Aorta (tissue), 5 donors: ENCODE measurements at places on chromosomes 5 and 9. TPM values are rescaled to one million over a fixed set of nuclear protein-coding genes. Genes with fewer than 3 reads are reported as not detected.
A peak's percentile ranks its signal among the peaks of the same experiment; 100 is the strongest.

The SMU1 gene
- polyA plus RNA-seq, result 8.5 TPM

The TSSK1B gene
- polyA plus RNA-seq, result not detected

The HOMER1 gene
- polyA plus RNA-seq, result 1.2 TPM

The PCDHGB5 gene
- 5.0 TPM for polyA plus RNA-seq

The KLF4 gene
- 40.6 TPM for polyA plus RNA-seq

The ZNF879 gene
- 2.9 TPM for polyA plus RNA-seq

The NR4A3 gene
- 0.50 TPM for polyA plus RNA-seq

The LEAP2 gene
- polyA plus RNA-seq, result 0.88 TPM

The DNAH5 gene
- not detected for polyA plus RNA-seq

DNA sequence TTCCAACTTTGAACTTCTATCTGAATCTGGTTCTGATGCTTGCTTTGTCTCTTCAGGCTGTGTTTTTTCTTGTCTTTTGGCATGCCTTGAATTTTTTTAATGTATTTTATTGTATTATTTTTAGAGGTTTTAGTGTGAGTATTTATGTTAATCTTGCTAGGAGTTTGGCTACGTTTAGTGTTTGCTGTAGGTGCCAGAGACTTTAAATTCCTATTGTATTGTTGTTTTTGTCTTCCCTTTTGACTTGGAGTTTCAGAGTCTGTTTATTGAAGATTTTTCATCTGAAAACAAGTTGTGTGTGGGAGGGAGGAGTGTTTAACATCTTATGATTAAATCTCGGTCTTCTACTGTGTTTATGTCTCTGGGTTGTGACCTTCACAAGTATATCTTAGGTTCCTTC is 956.8 kb downstream of the TLE1 start:
- H3K36me3 ChIP-seq, result no peaks in the 10 kb centered on the region
- H3K27ac ChIP-seq, result no peak overlapping the region
- H3K27me3 ChIP-seq, result no peaks in the 10 kb centered on the region
- H3K4me3 ChIP-seq, result no peak overlapping the region
- peaks cover 2% of the 10 kb centered on the region for H3K4me1 ChIP-seq
- DNase-seq, result no peak

DNA sequence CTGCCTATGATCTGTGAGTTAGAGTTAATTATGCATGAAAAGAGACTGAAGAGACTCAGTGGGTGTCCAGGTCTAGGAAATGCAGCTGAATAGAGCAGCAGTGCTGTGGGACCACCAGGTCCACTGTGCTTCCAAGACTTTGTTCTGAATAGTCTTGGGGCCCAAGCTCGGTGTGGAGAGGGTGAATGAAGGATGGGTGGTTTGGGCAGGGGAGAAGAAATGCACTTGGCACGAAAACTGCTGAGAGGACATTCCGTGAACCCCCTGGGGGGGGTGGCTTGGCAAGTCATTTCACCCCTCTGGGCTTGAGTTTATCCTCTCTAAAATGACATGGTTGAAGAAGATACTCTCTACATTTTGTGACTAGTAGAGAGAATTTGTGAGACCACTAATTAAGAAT is 36.0 kb upstream of the GOLPH3 start:
- H3K4me1 ChIP-seq, result peaks cover 4% of the 10 kb centered on the region
- H3K4me3 ChIP-seq, result no peak overlapping the region
- no peak overlapping the region for H3K27ac ChIP-seq
- DNase-seq, result no peak
- no peaks in the 10 kb centered on the region for H3K27me3 ChIP-seq
- no peaks in the 10 kb centered on the region for H3K36me3 ChIP-seq

DNA sequence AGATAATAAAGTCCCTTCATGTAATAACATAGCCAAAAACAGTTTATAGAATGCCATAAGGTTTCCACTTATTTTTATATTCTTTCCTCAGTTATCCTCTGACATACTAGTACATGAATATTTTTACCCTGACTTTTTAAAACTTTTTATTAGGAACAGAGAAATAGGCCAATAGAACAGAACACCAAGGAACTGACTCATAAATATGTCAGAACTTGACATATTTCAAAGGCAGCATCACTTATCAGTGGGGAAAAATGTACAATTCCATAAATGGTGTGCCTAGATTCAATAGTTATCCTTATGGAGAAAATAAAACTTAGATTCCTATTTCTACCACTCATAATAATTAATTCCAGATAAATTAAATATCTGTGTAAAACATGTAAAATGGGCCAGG is 9.4 kb downstream of the STARD4 start:
- no peak overlapping the region for H3K27ac ChIP-seq
- H3K36me3 ChIP-seq, result peaks cover 2% of the 10 kb centered on the region
- no peak for DNase-seq
- no peak overlapping the region for H3K4me3 ChIP-seq
- no peaks in the 10 kb centered on the region for H3K27me3 ChIP-seq
- H3K4me1 ChIP-seq, result no peaks in the 10 kb centered on the region

GRCh38 chr5:56279291-56279690 is 46.2 kb upstream of the ANKRD55 start:
- H3K27ac ChIP-seq, result no peak overlapping the region
- H3K4me1 ChIP-seq, result no peaks in the 10 kb centered on the region
- no peak overlapping the region for H3K4me3 ChIP-seq
- DNase-seq, result no peak

DNA sequence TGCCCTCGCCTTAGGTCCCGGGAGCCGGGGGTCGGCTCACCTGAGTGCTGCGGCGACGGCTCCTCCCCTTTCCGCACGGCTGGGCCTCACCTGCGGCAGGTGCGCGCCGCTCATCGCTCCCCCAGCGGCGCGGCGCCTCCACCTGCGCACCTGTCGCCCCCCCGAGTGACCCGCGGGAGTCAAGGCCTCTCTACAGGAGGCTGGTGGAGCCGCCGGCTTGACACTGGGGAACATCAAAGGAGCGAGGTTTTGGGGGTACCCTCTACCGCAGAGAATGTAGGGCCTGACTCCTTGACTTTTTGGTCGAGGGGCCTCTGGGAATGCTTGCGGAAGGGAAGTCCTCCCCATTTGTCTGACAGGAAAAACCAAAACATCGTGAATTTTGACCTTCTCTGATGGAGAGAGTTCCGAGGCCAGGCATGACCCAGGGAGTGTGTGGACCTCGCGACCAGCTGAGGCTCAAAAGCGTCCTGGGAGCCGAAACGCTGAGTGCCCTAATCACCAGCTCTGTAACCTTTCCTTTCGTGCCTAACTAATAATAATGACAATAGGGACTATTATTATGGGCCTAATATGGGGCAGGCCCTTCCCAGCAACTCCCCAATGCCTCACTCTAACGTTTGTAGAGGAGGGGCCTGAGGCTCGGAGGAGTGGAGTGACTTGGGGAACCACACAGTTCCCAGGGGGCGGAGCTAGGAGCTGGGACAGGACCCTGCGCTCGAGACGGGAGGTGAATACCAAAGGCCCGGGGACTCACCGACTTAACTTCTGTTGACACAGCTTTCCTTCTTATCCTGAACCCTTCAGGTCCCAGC is 714 bp upstream of the IER5L start:
- H3K4me1 ChIP-seq, result no peaks in the 10 kb centered on the region
- H3K27me3 ChIP-seq, result no peaks in the 10 kb centered on the region
- H3K27ac ChIP-seq, result no peak overlapping the region
- H3K4me3 ChIP-seq, result no peak overlapping the region
- peak; percentile 60 for DNase-seq

GRCh38 chr5:74240783-74241750 is 399.5 kb downstream of the ENC1 start:
- H3K4me3 ChIP-seq, result no peak overlapping the region
- no peaks in the 10 kb centered on the region for H3K27me3 ChIP-seq
- no peaks in the 10 kb centered on the region for H3K4me1 ChIP-seq
- no peak for DNase-seq

- H3K36me3 ChIP-seq, result no peaks in the 10 kb centered on the region
- no peak overlapping the region for H3K27ac ChIP-seq
- DNase-seq, result no peak
- H3K27me3 ChIP-seq, result no peaks in the 10 kb centered on the region
- H3K4me3 ChIP-seq, result no peak overlapping the region
- H3K4me1 ChIP-seq, result no peaks in the 10 kb centered on the region
Measured at GRCh38 chr5:173878224-173878967, 9.8 kb upstream of the CPEB4 start.

DNA sequence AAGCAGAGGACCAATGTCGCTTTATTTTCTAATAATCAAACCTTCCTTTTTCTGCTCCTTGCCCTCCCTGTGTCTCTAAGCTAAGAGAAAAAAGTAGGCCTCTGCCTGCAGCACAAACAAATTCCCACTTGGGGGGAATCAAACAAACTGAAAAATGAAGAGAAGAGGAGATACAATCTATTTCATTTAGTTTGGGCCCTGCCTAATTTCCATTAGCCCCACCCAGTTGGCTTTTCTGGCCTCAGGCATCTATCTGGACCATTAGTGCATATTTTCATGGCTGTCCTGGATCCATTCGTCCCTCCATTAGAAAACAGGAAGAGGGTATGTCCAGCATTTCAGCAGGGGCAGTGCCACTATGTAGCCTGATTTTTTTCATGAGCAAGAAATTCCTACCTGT is 72.9 kb downstream of the EBF1 start:
- H3K4me3 ChIP-seq, result no peak overlapping the region
- peaks cover 3% of the 10 kb centered on the region for H3K4me1 ChIP-seq
- H3K36me3 ChIP-seq, result peaks cover 2% of the 10 kb centered on the region
- no peak for DNase-seq
- peak overlapping the region; percentile 43 for H3K27ac ChIP-seq

GRCh38 chr9:86458191-86458855 is 104.1 kb upstream of the TUT7 start:
- H3K27me3 ChIP-seq, result no peaks in the 10 kb centered on the region
- H3K36me3 ChIP-seq, result no peaks in the 10 kb centered on the region
- no peak for DNase-seq
- H3K4me3 ChIP-seq, result no peak overlapping the region

DNA sequence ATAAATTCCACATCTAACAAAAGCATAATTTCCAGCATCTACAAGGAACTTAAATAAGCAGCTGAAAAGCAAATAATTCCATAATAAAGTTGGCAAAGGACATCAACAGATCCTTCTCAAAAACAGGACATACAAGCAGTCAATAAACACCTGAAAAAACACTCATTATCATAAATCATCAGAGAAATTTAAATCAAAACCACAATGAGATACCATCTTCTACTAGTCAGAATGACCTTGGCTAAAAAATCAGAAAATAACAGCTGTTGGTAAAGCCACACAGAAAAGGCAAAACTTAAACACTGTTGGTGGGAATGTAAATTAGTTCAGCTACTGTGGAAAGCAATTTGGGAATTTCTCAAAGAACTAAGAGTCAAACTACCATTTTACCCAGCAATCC is 1371.1 kb upstream of the ACO1 start:
- H3K27ac ChIP-seq, result no peak overlapping the region
- H3K36me3 ChIP-seq, result no peaks in the 10 kb centered on the region
- H3K4me3 ChIP-seq, result no peak overlapping the region
- H3K27me3 ChIP-seq, result no peaks in the 10 kb centered on the region

- H3K4me3 ChIP-seq, result peak overlapping the region; percentile 77
- no peaks in the 10 kb centered on the region for H3K27me3 ChIP-seq
- DNase-seq, result peak; percentile 87
- peak overlapping the region; percentile 83 for H3K27ac ChIP-seq
- H3K4me1 ChIP-seq, result no peaks in the 10 kb centered on the region
Measured at GRCh38 chr5:150000990-150001659, 586 bp downstream of the HMGXB3 start.

DNA sequence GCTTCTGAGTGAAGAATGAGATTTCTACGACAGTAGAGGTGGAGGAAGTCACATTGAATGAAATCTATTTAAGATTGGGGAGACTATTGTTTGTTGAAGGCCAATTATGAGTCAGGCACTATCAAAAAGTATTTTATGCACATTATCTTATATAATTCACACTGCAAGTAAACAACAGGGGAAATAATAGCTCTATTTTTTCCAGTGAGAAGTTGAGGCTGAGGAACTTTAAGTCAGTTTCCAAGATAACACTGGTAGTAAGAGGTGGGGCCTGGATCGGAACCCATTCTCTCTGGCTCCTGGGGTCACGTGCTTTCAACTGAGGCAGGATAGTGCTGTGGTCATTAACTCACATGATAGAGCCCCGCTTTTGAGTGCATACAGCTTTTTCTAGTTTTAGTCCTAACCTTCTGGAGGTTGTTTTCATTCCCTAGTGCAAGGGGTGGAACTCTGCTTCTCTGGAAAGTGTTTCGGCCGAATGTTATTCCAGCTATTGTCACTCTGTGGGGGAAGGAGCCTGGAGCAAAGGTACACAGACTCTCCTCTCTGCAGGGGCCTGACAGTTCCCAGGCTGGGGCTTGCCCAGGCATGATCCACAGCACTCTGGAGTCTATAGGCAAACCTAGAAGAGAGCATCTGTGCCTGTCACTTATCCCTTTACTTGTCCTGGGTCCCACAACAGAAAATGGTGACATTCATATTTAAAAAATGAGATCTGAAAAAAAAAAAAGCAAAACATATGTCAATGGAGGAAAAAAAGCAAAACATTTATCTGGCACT is 352.4 kb upstream of the ACTBL2 start:
- H3K27me3 ChIP-seq, result no peaks in the 10 kb centered on the region
- DNase-seq, result no peak
- no peaks in the 10 kb centered on the region for H3K36me3 ChIP-seq
- H3K27ac ChIP-seq, result no peak overlapping the region
- no peak overlapping the region for H3K4me3 ChIP-seq

DNA sequence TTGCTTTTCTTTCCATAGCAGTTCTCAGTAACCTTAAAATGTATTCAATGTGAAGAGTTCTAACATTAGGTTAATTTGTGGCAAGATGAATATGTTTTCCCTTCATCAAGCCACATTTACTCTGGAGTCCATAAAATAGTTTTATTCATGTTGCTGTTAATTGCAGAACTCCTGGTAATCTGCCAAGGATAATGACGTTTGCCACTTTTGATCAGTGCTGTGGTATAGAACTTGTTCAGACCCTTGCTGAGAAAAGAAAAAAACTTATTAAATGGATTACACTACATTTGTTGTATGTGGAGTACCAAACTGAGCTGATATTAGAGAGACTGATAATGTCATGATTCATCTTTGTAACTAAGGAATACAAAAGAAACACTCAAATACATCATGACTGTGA is 212.4 kb upstream of the DMAC1 start:
- H3K27me3 ChIP-seq, result no peaks in the 10 kb centered on the region
- no peak overlapping the region for H3K4me3 ChIP-seq
- DNase-seq, result no peak
- H3K4me1 ChIP-seq, result no peaks in the 10 kb centered on the region

DNA sequence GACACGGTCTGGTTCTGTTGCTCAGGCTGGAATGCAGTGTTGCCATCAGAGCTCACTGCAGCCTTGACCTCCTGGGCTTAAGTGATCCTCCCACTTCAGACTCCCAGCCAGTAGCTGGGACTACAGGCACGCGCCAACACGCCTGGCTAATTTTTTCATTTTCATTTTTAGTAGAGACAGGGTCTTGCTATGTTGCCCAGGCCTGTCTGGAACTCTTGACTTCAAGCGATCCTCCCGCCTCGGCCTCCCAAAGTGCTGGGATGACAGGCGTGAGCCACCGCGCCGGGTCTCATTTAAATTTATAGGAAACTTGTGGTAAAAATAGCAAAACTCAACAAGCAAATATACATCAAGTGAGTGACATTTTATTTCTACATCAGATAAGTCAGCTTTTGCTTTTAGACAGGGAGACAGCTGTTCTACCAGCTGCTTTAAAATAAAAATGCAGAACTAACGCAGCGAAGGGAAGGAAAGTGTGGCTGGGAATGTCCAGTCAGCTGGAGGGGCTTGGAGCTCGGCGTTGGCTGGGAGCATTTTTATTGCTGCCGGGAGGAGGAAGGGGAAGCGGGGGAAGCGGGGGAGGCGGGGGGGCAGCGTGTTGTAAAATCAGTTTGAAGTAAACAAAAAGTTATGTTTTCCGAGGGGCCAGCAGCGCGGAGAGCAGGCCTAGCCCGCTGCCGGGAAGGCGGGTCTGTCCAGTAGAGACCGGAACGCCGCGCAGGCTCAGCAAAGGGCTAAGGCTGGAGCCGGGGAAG is 707 bp upstream of the ZFYVE16 start:
- peak overlapping the region; percentile 77 for H3K27ac ChIP-seq
- DNase-seq, result peak; percentile 55
- H3K4me1 ChIP-seq, result no peaks in the 10 kb centered on the region
- H3K4me3 ChIP-seq, result peak overlapping the region; percentile 61
